Smooth muscle cell of the coronary artery (primary cell): ENCODE measurements at places on chromosomes 3 and 15. TPM values are rescaled to one million over a fixed set of nuclear protein-coding genes. Genes with fewer than 3 reads are reported as not detected.

The ANKUB1 gene
- total RNA-seq: not detected in 2 replicates

The SERINC4 gene
- not detected in 2 replicates for total RNA-seq

The CELF6 gene
- 0.15 and 0.35 TPM in 2 replicates for total RNA-seq

The LYZL4 gene
- total RNA-seq: 0.23 TPM in 1 of 2 replicates, not detected in the other

The MLF1 gene
- 7.1 and 8.6 TPM in 2 replicates for total RNA-seq

The DUOXA2 gene
- not detected in 2 replicates for total RNA-seq

The RFTN1 gene
- 29.5 and 39.8 TPM in 2 replicates for total RNA-seq

The MINDY4B gene
- total RNA-seq: not detected in 2 replicates
